AG08396 (cell line): ENCODE measurements at places on chromosomes 12 and 14.

- DNase-seq: no peak
Measured at GRCh38 chr12:64526859-64527258, 74.9 kb downstream of the TBK1 start.

- peak; percentile 77 for DNase-seq
Measured at GRCh38 chr14:55103005-55103640, 25.9 kb upstream of the LGALS3 start.

DNA sequence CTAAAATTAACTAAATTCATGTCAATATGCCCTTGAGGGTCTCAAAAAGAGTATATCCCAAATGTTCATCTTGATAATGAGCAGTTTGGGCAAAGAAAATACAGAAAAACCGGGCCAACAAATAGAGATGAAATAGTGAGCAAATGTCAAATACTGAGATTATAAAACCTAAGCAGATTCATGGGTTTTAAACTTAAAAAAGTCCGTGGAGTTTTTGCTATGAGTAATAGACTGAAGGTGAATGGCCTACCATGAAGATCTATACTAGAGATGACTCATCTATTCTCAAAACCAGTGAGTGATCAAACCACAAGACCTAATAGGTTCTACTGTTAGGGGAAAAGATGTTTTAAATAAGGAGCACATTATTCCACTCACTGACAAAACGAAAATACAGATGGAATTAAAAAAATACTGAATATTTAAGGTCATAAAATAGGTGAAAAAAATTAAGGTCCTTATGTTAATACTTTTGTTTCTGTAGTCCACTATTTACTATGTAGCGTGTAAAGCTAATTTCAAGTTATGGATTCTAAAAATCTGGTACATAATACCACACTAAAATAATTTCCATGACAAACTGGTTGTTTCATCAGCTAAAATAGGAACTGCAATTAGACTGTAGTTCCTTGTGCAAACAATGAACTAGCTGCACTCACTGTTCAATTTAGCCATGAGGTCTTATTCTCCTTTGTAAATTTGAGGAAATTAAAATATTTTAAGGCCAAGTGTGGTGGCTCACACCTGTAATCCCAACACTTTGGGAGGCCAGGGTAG lies 5.0 kb downstream of the HNRNPC start:
- peak; percentile 32 for DNase-seq

DNA sequence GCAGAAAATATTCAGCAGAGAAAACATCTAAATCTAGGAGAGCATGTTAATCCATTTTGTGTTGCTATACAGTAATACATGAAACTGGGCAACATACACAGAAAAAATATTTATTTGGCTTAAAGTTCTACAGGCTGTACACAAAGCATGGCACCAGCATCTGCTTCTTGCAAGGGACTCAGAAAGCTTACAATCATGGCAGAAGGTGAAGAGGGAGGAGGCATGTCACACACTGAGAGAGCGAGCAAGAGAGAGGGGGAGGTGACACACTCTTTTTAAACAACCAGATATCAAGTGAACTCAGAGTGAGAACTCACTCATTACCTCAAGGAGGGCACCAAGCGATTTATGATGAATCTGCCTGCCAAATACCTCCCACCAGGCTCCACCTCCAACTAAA lies 94.2 kb upstream of the CNOT2 start:
- DNase-seq: no peak

DNA sequence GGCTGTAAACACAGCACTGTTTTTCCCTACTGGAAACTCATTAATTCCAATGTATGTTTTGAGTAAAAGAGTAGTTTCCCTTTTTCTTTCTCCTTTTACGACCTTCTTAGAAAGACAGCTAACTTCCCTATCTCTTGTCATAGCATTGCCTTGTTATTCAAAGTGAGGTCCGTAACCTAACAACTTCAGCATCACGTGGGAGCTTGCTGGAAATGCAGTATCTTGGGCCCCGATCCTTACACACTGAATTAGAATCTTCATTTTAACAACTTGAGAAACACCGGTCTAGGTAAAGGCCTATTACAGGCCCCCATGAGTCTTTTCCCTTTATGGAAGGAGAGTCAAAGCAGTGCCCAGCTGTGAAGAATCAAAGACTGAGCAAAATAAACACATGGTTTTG lies 230.7 kb upstream of the PRKD1 start:
- no peak for DNase-seq

DNA sequence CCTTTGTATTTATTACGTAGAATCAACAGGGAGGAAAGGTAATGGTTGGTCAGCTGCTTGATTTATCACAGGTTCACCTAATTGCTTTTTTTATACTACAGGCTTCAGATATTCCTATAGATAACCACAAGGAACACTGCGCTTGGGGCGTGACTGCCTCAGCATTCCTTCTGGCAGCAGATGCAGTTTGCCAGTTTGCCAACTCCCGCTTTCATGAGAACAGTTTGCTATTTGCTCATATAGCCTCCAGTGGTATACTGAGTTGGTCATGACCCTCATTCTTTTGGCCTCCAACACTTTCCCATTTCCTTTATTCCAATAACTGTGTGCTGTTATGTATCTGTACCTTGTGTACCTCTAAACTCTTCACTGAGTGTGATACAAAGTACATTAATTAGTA lies 38.6 kb upstream of the ACSM4 start:
- no peak for DNase-seq

DNA sequence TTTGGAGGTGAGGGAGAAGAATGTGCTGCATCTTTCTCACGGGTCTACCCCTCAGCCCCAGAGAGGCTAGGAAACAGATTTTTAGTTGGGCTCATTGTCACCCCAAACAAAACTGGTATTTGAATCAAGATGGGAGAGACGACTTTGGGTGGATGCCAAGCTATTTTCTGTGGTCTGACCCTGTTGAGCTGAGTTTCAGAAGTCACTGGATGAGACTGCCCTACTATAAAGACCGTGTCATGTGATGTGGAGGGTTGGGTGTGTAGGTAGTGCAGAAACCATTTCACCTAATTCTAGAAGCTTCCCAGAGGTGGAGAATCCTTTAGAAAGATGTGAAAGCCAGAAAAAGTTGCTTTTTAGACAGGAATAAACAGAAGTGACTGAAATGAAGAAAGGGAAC lies 60.2 kb downstream of the IFT43 start:
- no peak for DNase-seq

GRCh38 chr12:49703647-49704137 lies 3.5 kb downstream of the FMNL3 start:
- DNase-seq: peak; percentile 45

GRCh38 chr12:28975564-28976340 lies 173.3 kb upstream of the FAR2 start:
- DNase-seq: no peak

DNA sequence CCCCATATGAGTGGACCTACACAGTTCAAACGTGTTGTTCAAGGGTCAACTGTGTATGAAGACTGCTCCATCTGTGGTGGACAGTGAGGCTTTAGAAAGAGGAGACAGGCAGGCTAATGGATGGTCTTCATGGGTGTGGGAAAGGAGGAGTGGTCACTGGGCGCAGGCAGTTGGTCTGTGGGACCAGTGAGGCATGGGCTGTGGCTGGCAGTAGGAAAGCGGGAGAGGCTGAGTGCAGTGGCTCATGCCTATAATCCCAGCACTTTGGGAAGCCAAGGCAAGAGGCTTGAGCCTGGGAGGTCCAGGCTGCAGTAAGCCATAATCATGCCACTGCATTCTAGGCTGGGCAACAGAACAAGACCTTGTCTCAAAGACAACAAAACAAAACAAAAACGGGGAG lies 2.0 kb upstream of the NR4A1 start:
- DNase-seq: no peak

- no peak for DNase-seq
Measured at GRCh38 chr12:8040791-8041190, 8.3 kb downstream of the FOXJ2 start.
